ENCODE measurements at places on chromosomes 1 and 21.

DNA sequence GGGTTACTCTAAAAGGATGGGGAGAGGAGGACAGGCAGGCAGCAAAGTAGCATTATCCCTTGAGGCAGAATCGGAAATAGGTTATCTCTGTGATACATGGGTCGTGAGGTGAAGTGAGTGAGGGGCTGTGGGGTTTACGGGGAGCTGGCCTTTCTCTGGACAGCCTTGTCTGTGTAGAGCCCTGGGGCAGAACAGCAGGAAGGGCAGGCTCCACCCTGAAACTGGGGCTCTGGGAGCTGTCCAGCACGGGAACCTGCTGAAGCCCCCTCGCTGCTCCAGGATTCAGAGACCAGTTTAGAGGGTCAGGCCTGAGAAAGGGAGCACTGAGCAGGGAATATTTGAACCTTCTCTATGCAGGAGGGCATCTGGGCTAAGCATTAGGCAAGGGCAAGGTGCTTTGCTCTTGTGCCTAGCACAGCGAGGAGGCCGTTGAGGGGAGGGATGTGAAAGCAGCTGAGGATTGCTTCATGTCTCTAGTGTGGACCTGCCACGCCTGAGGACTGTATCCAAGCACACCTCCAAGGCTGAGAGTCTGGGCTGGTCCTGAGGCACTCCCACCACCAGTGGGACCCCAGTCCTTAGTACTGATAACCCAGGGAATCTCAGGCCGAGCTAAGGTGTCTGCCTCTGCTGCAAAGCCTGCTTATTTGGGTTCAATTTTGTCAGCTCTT, 55.8 kb downstream of the NAV1 start:
- DNase-seq: no peak

GRCh38 chr1:17914987-17915386, 159.9 kb downstream of the ACTL8 start:
- no peak for DNase-seq

DNA sequence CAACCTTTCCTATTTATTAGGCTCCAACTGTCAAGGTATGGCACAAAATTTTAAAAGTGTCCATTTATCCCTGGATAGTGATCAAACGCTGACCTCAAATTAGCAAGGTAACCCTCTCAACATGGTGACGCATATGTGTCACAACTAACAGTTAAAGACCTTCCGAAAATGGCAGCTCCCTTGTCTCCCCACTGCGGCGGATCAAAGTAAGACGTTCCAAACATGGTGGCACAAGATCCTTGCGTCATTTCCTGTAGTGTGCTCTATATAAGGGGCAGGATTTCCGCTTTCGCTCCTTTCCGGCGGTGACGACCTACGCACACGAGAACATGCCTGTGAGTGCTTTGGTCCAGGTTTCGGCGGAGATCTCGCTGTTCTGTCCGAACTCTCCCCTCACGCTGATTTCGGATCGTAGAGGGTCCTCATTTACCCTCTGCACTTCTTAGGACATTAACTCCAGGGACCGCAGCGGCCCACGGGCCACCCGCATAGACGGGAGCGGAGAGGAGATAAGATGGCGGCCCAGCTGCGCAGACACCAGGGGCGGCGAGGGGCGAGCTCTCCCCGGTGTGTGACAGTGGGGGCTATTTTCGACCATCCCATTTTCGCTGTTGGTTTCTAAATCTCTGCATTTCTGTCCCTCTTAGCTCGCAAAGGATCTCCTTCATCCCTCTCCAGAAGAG, at the start of gene RPS27:
TSS of gene RPS27 (plus strand) at position 295 of the 683 bp plus-strand sequence. CDS start at position 330, 35 bp downstream.
- DNase-seq: peak; percentile 85

- DNase-seq: no peak
Observed at GRCh38 chr1:64505944-64506655, 36.2 kb downstream of the CACHD1 start.

GRCh38 chr1:218495931-218496330, 150.8 kb downstream of the TGFB2 start:
- no peak for DNase-seq

DNA sequence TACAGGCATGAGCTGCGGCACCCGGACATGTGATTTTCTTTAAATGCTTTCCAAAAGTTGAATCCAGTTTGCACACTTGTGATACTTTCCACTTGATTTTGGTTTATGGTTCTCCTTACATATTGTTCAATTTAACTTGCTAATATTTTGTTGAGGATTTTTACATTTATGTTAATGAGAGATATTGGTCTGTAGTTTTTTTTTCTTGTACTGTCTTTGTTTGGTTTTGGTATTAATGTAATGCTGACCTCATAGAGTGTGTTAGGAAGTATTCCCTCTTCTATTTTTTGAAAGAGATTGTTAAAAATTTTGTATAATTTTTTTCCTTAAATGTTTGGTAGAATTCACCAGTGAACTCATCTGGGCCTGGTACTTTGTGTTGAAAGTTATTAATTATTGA, 34.6 kb upstream of the LPGAT1 start:
- DNase-seq: no peak

DNA sequence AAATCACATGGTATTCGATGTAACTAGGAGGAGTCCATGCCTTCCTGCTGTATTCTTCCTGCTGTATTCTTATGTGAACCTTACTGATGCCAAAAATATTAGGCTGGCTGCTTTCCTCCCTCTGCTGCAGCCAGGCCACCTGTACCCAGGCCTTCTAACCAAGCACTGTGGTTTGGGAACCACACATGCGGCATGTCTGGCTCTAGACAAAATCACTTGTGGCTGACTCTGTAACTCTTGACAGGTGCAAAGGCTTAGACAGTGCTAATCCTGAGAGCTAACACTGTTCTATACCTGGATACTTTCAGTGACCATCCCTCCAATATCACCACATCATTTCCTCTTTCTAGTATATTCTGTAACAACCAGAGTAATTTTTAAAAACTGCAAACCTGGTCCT, 67.7 kb downstream of the PCP4 start:
- DNase-seq: no peak

GRCh38 chr1:180816132-180816531, 96.6 kb upstream of the KIAA1614 start:
- no peak for DNase-seq

- no peak for DNase-seq
Observed at GRCh38 chr1:236150986-236151385, 8.6 kb downstream of the GPR137B start.

GRCh38 chr1:28950006-28950405, 35.6 kb downstream of the EPB41 start:
- DNase-seq: no peak

- DNase-seq: no peak
Observed at GRCh38 chr1:154808909-154809262, 61.2 kb downstream of the KCNN3 start.

- no peak for DNase-seq
Observed at GRCh38 chr1:3780901-3781300, 8.4 kb downstream of the SMIM1 start.

DNA sequence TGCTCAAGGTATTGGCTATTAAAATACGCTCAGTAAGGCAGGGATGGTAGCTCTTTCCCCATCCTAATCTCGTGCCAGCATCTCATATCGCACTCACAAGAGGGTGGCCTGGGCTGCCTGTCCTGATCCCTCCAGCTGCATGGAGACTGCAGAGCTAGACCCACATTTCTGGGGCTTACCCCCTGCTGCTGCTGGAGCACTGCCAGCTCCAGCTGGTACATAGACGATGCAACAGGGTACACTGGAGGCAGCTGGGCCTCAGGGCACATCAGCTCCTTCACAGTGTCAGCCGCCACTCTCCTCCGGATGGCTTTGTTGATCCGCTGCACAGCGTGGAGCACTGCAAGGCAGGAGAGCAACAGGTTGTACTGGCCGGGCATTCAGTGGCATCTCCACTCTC, 16.0 kb downstream of the IQGAP3 start:
- no peak for DNase-seq

DNA sequence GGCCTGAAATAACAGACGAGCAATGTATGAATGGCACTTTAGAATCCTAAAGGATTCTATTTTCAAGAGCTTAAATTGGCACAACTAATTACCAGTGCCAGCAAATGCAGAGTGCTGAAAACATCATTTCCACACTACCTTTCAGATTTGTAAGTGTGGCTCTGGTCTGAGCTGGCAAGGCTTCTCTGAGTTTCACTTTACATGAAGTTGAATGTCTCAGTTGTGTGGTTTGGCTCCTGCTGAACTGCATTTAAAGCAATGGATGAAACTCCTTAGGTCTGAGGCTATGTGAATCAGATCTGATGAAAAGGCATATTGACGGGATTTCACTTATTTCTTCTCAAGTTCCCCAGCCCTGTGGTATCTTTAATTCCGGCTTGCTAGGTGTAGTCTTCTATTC, 114.8 kb upstream of the PTGFR start:
- no peak for DNase-seq

GRCh38 chr1:113811156-113811887, 954 bp downstream of the RSBN1 start:
- no peak for DNase-seq

DNA sequence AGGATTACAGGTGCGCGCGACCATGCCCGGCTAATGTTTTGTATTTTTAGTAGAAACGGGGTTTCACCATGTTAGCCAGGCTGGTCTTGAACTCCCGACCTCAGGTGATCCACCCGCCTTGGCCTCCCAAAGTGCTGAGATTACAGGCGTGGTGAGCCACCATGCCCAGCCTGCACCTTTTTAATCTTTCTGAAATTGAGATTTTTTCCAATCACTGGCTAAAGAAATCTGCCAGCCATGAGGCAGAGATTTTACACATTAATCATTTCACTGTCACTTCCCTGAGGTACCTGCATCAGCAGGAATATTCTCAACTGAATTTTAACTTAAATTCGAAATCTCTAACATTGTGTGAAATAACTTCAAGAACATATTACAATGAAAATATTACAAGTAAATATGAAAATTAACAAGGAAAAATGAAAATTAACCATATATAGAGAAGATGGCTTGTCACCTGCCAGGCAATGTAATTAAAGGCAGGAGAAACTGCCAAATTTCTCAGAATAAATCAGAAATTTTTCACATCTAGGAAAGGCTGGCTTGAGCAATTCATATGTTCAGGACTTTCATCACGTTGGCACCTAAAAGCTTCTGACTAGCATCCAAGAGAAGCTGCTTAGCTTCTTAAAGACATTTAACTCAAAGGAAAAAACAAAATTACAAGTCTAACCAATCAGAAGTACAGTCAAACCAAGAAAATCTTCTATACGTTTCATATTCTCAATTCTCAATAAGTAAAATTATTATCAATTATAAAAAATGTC, 5.9 kb downstream of the ANKRD13C start:
- no peak for DNase-seq

DNA sequence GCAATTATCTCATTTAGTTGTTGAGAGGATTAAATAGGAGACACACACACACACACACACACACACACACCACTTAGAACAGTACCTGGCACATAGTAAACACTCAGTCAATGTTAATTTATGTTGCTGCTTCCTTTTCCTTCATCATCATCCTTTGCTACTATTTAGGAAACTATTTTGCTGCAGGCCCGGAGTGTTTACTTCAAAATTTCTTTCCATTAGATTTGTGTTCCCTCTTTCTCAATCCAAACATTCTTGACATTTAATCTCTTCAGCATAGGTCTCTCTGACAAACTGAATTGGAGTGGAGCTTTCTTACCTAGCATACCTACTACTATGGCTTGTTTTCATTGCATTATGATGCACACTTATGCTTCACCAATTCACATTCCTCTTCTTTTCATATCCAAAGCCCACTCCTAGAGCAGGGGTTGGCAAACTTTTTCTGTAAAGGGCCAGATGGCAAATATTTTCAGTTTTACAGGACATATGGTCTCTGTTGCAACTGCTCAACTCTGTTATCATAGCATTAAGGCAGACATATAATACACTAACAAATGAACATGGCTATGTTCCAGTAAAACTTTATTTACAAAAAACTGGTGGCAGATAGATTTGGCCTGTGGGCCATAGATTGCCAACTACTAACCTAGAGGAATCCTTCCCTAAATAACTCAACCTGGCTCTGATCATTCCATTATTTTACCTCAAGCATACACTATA, 49.5 kb downstream of the SCMH1 start:
- no peak for DNase-seq

DNA sequence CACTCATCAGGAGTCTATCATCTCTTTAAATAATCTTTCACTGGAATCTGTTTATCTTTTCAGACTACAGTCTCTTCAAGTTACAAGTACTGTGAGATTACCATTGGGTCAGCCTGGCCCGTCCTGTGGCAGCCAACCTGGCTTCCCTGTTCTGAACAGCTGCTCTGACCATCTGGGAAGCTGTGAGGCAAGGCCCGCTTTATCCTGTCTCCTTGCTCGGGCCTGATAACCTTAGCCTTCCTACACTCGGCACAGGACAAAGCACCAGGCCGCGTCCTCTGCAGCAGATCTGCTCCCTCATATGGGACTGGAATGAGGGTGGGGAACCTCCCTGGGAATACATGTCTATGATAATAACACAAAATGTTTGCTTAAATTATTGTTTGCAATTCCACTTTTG, 113.3 kb downstream of the PTPN14 start:
- DNase-seq: no peak

DNA sequence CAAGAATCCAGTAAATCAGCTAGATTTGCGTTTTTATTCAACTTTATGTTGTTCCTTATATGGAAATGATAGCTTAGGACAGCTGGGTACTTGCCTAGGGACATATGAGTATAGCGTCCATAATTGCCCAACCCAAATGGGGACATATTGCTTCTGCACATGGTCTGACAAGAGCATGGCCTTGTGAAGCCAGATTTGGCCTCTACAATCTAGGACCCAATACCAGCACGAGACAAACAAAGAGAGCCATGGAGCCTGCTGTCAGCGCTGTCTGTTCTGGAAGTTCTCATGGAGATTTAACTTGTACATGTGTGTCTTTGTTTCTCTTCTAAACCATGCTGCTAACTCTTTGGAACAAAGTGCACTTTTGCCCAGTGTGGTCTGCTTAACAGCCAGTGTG, 240.0 kb upstream of the CAMK1G start:
- no peak for DNase-seq

DNA sequence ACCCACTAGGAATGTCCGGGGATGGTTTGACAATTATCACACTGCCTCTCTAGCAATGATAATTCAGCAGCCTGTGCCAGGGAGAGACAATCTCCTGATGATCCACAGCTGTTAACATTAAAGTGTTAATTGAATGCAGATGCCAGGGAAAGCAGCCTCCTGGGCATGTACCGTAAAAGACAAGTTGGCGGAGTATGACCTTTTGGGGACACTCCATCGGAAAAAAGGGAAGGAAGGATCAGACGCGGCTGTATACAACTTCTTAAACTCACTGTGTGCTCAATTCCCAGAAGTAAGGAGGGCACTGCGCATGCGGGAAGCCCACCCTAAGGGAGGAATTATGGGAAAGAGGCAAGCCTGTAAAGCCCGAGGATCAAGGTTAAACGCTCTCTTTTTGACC, 62.6 kb downstream of the MAP3K7CL start:
- no peak for DNase-seq

- DNase-seq: no peak
Observed at GRCh38 chr1:154669464-154670282, 61.7 kb upstream of the ADAR start.
